Stimulated activated CD4-positive, alpha-beta T cell treated with anti-CD3 and anti-CD28 coated beads, Interleukin-4, amount 100 ng/mL, for 4 hours (primary cell): ENCODE measurements at places on chromosomes 2 and 18.

DNA sequence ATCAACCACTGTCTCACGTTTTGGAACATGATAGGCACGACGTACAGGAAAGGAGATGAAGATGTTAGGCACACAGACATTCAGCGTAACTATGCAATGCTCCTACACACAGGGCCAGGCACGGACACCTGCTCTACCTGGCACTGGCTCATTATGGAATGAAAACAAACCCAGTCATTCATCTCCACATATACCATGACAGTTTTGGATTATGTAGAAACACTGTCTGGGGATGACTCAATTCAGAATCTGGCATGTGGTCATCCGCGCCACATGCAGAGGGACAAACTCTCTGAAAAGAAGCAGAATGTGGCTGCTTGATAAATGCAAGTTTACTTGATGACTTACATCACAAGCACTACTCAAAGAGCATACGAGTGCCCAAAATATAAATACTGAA, 29.5 kb upstream of the NFU1 start:
- no peak for DNase-seq

DNA sequence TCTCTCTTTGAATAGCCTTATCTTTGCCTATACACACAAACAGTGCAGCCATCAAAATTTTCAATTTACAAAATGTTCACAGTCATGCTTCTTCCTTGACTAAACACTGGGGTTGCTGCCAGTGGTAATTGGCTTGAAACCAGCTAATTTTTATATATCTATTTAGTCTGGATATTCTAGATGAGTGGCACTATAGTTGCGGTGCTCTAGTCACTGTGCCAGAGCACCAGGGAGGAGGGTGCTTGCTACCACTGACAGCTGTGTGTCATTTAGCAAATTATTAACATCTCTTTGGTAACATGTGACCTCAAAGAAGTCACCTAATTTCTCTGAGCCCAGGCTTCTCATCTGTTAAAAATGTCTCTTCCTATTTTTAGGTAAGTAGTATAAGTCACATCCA, 130.4 kb downstream of the MEIS1 start:
- DNase-seq = no peak

DNA sequence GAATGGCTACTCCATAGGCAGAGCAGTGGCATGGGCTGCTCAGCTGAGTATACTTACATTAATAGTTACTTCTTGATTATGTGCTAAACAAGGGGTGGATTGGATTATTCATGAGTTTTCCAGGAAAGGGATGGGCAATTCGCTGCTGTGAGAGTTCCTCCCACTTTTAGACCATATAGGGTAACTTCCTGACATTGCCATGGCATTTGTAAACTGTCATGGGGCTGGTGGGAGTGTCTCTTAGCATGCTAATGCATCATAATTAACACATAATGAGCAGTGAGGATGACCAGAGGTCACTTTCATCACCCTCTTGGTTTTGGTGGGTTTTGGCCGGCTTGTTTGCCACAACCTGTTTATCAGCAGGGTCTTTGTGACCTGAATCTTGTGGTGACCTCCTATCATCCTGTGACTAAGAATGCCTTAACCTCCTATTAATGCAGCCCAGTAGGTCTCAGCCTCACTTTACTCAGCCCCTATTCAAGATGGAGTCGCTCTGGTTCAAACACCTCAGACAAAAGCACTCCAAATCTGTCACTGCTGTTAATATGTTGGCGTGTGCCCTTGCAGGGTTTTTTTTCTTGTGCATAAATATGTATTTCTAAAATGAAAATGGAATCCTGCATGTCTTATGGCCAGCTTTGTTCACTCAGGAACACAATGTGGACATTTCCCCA, 56.0 kb downstream of the CYBRD1 start:
- DNase-seq = no peak

DNA sequence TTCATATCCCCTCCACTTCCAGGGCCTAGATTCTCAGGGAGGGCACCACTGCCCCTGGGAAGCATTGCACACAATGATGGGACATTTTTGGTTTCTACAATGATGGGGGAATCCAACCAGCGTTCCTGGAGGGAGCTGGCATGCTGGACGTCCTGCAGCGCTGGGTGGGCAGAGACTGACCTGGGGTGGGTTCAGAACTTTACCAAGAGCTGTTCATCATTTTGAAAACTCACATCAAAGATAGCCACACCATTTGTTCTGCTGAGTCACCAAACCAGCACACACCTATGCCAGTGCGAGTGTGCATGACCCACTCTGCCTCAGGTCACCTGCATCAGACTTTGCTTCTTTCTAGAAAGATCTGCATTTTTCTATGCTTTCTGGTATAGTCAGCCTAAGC, 14.1 kb upstream of the ARMC9 start:
- no peak for DNase-seq

GRCh38 chr2:108877506-108877905, 90.9 kb downstream of the CCDC138 start:
- DNase-seq = no peak

DNA sequence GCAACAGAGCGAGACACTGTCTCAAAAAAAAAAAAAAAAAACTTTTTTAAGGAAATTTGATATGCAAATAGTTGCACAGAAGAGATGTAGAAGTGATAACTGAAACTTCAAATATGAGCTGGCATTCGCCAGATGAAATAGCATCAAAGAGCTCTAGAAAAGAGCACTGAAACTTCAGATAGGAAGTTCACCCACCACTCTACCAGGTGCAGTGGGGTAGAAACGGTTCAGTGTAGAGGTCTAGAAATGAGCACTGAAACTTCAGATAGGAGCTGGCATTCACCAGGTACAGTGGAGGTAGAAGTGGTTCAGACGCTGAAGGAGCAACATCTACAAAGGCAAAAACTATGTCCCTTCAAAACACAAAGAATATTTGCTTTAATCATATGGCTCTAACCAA, 9.0 kb upstream of the ONECUT2 start:
- DNase-seq = no peak

- DNase-seq = no peak
These were observed 138.6 kb downstream of the MAP3K20 start for GRCh38 chr2:173214213-173214612.

DNA sequence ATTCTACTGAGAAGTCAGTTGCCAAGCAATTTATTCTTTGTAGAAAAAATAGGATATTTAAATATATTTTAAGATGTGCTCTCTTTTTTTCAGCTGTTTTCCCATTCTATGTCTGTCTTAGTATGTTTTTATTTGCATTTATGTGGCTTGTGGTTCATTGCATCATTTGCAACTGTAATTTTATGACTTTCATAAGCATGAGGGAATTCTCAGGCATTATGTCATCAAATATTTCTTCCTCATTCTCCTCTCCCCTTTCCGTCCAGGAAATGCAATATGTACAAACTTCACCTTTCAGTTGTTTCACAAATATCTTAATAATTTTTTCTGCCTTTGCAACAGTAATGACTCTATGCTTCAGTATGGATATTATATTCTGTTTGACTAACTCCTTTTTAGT, 560.2 kb upstream of the LRATD1 start:
- DNase-seq = no peak

DNA sequence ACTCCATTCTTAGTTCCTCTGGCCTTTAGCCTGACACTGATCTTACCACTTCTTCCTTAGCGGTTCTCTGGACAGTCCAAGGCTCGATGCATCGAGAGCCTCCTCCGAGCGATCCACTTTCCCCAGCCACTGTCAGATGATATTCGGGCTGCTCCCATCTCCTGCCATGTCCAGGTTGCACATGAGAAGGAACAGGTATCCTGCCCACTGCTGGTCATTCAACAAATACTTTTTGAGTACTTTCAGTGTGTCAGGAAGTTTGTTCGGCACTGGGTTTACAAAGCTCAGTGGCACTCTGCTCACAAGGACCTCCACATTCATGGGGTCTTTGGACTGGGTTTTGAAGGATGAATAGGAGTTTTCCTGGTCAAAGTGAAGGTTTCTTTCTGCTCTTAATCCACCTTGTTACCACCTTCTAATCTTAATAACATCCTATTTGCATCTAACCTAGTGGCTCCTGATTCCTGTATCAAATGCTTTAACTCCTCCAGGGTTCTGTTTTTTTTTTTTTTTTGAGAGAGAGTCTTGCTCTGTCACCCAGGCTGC, 25.8 kb downstream of the GCKR start:
- DNase-seq = no peak

DNA sequence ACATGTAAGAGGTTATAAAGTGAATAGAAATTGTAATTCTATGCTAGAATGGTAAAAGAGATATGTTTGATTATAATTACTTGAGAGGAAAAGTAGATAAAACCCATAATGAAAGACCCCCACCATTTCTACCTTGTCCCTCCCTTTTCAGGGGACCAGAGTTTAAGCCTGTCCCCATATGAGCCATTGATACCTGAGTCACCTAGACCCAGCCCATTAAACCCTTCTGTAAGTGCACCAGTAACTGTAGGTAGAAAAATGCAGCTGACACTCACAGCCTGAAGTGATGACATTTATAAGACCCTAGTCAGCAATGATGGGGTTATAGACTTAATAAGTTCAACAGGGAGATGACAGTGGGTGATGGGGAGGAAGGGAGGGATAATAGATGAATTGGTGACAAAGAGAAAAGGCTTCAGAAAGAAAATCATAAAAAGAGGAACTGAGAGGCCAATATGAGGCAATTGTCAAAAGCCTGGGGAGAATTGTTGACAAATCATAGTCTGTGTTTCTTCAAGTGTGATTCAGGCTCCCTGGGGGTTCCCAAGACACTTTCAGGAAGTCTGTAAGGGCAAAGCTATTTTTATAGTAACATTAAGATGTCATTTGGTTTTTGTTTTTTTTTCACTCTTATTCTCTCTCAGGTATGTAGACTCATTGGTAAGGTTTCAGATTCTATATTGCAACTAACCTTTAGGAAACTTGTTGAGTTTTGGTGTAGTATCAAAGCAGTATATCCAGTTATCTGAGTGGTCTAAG, 544.2 kb downstream of the SATB2 start:
- no peak for DNase-seq

- DNase-seq = no peak
These were observed 158.6 kb upstream of the ALPP start for GRCh38 chr2:232219932-232220331.

DNA sequence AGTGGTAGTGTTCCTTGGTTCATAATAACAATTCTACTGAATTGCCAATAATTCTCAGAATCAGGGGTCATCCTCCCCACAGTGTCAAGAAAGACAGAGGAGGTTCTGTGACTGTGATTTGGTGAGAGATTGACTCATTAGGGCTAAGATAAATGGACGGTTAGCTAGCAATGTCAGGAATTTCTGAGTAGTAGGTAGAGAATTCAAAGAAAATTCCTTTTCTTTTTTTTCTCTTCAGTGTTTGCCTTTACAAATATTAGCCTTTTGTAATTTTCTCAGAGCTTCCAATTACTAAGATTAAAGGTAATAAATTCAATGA, 16.8 kb upstream of the CRIM1 start:
- DNase-seq = no peak

DNA sequence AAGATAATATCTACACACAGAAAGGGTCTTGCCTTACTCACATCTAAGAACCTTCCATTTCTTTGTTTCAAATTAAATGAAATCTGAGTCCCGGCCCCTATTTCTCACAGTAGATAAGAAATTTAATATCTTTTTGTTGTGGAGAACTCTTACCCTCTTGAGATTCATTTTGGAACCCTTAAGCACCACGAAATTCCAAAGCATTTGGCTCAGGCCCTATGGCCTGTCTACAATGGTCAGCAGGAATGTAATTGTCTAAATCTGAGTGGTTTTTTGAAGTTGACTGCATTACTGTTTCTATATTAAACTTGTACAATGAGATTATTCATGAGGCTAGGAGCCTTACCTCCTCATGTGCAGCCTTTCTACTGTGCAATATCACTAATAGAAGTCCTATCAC, 723.3 kb downstream of the TSN start:
- no peak for DNase-seq

DNA sequence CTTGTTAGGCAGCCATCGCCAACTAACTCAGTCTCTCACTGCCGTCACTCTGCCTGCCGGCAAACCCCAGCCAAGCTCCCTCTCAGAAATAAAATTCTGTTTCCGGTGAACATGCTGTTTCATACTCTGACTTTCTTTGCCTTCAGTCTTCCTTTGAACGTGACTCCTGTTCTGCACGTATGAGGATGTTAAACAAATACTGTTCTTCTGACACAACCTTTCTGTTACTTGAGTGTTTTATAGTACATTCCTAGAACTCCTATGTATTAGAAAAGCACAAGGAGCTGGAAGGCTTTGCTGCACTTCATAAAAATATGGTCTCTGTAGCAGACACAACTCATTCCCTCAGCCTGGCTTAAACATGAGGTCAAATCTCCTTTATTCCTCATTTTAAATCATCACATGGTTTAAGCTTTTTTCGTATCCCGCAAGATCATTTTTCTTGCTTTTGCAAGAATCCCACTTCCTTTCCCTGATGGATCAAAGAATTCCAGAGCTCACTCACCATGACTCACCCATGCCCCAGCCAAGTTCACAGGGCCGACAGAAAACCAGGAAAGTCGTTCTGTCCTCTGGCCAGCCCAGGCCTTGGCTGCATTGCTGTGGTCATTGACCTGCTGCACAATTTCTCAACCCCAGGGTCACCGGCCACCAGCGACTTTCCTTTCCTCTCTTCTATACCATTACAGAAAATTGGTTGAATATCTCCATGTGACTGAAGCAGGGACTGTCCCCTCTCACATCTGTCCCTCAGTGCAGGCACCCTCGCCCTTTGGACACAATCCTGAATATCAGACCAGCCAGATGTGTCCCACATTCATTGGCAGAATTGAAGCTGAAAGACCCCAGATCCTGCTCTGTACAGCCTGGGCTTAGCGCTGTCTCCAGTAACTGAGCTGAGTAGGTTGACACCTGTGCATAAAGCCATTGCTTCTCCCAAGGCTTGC, 183.1 kb upstream of the ARL4C start:
- DNase-seq = no peak

DNA sequence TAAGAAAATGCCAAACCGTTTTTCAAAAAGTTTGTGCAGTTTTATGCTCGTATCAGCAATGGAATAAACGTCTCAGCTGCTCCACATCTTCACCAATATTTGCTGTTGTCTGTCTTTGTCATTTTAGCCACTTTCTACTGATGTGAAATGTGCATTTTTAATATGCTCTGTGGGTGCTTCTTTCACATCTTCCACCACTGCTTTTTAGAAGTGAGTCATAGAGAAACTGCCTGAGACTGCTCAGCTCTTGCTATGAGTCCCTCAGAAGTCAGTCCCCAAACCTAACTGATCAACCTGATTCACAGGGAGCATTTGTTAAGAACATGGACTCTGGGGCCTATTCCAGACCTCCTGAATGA, 41.0 kb upstream of the EPC2 start:
- no peak for DNase-seq

DNA sequence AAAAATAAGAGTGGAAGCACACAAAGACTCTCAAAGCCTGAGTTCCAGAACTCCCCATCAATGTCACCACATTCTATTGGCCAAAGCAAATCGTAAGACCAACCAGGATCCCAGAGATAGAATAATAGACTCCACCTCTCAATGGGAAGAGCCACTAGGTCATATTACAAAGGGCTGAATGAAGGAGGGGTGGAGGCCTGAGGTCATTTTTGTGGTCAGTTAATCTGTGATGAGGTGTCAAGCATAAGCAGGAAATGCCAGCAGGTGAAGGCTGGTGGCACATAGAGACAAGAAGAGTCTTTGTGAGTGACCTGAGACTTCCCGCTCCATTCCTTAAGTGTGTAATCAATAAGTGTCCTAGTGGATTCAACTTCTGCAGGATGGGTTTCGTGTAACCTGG, 144.3 kb downstream of the TFCP2L1 start:
- no peak for DNase-seq

GRCh38 chr2:86498468-86499260, 57.5 kb downstream of the KDM3A start:
- no peak for DNase-seq
